ENCODE measurements at places on chromosomes 6 and 20.

- DNase-seq: no peak
These were observed 319.1 kb downstream of the TFAP2B start for GRCh38 chr6:51137777-51138176.

- no peak for DNase-seq
These were observed 13.7 kb downstream of the PNLDC1 start for GRCh38 chr6:159813781-159814180.

- no peak for DNase-seq
These were observed 3.3 kb upstream of the RSPO3 start for GRCh38 chr6:127115084-127115655.

DNA sequence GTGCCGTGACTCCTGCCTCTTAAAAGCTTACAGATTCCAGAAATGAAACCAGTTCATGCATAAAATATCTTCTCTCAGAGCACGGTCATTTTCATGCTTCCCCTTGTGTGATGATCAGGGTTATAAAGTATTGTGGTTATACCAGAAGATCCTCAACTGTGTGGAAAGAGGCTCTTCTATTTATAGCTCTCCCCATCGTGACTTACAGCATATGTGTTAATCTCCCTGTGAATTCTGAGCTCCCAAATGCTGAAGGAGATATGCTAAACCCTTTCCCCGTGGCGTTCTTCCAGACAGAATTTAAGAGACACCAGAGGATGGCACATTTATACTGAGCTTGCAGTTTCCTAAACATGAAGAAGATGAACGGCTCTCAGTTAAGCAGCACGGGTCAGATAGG is 158.8 kb downstream of the CDH26 start:
- no peak for DNase-seq

DNA sequence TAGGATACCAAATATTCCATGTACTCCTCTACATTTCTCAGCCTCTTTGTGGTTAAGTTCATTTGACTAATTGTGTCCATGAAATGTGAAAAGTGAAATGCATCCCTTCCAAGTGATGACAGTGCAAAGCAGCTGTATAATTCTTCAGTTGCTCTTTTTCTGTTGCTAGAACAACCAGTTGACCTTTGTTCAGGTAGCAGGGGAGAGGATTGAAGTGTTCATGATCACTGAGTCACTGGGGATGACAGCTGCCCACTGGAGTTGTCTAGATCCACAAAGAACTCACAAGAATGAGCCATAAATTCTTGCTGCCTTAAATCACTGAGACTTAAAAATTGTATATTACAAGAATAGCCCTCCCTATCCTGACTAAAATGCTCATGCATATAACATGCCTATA is 254.6 kb downstream of the EPHA7 start:
- DNase-seq: no peak

- no peak for DNase-seq
These were observed 729 bp downstream of the SMOC2 start for GRCh38 chr6:168441434-168442391.

GRCh38 chr6:10149603-10150002 is 265.3 kb downstream of the TFAP2A start:
- DNase-seq: no peak

DNA sequence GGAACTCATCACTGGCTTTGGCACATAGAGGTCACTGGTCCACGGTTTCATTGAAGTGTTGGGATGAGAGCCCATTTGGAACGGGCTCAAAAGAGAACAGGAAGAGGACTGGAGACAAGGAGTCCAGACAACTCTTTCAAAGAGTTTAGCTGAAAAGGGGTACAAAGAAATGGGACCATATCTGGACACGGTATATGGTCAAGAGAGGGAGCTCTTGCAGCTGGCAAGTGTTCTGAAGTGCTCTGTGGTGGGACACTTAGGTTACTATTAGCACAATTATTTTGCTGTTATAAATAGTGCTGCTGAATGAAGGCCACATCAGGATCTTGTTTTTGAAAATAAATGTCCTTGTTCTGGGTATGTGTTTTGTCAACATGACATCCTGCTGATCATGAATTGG is 4.6 kb downstream of the SGK2 start:
- DNase-seq: no peak

DNA sequence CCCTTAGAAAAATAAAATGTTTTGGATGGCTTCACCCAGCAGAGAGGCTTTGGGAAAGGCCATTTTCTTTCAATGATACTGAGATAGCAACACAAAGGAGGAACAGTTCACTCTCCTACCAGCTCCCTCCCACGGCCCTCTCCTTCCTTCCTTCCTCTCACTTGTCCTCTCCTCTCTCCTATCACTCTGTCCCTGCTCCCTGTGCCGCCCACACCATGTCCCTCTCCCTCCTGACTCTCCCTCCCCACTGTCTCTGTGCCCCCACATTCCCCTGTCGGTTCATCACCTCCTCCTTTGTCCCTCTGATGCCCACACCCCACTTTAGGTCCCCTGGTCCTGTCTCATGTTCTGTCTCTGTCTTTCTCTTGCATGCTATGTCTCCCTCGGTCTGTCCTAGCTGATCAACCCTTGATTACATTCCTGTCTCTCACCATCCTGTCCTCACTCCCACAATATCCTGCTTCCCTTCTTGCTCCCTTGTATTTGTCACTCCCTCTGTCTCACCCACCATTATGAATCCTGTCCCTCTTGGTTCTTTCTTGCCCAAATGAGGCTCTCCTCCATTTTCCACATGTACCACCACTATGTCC is 30.1 kb downstream of the ELMO2 start:
- no peak for DNase-seq

GRCh38 chr6:81023007-81023582 is 729.4 kb downstream of the TENT5A start:
- no peak for DNase-seq

DNA sequence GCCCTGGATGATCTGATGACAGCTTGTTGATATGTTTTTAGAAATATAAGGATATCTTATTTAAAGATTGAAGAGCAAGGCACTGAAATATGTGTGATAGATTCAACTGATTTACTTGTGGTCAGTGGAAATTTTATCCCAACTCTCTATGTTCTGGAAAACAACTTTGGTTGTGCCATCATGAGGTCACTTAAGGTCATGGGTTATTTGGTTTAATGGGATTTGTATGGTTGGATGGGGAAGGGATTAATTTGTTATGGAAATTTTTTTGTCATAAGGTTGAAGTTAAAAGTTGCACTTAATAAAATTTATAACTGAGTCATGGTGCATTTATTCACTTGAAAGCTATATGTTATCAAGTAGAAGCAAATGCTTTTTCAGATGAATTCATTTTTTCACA is 214.3 kb upstream of the LAMP5 start:
- DNase-seq: no peak

DNA sequence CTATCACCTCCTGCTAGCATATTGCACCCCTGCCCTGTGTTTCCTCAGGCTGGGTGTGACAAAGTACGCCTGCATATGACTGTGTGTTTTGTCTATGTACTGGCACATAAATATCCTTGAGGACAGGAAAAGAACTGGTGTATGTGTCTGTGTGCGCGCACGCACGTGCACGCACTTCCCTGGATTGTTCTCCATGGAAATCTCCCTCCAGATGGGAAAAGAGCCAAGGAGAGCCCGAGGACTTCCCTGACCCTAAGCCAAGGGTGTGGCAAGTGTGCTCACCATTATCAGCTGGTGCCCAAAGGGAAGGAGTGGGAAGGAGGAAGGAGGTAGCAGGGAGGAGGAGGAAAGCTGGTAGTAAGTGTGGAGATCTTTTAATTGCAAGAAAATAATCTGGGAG is 117.6 kb downstream of the HIVEP2 start:
- DNase-seq: no peak

DNA sequence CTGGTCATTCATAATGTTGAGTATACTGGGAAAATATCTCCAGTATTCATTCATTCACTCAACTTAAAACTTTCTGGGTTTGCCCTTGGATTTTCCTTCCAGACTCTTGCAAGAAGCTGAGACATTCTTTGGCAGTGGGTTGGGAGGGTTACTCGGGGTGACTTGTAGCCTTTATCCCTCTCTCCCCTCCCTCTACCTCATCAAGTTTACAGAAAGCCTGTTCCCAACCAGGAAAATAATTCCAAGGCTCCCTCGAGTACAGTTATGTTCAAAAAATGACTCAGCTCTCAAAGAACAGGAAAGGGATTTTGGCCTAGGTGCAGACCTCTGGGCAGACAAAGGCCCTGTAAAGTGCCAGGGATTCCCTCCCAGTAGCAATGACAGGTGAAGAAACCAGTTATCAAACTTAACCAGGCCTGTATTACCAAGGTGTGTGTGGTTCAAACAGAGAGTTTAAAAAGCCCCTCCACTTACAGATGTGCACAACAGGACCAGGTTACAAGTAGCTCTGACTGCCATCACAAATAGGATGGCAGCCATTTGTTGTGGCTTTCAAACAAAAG is 22.2 kb downstream of the FKBP1A start:
- DNase-seq: no peak

DNA sequence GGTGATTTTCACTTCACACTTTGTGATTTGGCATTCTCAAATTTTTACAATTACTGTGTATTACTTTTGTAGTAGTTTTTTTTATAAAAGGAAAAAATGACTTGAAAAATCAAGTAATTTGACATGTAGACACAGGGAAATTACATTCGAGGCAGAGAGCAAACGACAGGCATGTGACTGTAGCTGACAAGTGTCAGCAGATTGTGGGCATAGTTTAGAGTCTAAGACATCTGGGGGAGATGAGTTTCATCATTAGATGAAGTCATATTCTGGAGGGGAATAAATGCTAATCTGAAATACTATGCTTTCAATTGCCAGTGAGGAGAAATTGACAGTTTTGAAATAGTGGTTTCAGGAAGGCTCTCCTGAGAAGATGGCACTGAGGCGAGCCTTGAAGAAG is 126.0 kb downstream of the MTHFD1L start:
- DNase-seq: no peak

- DNase-seq: no peak
These were observed 7.7 kb upstream of the CLIC5 start for GRCh38 chr6:46023216-46023915.

- no peak for DNase-seq
These were observed 142.4 kb downstream of the QRSL1 start for GRCh38 chr6:106771822-106772221.

GRCh38 chr6:88712243-88712936 is 251.0 kb downstream of the RNGTT start:
- no peak for DNase-seq

- no peak for DNase-seq
These were observed 606.0 kb downstream of the DHX35 start for GRCh38 chr20:39568109-39568508.

- DNase-seq: no peak
These were observed 27.1 kb downstream of the PDE10A start for GRCh38 chr6:165635965-165636364.

GRCh38 chr20:17682889-17683198 is 802 bp upstream of the RRBP1 start:
- no peak for DNase-seq

DNA sequence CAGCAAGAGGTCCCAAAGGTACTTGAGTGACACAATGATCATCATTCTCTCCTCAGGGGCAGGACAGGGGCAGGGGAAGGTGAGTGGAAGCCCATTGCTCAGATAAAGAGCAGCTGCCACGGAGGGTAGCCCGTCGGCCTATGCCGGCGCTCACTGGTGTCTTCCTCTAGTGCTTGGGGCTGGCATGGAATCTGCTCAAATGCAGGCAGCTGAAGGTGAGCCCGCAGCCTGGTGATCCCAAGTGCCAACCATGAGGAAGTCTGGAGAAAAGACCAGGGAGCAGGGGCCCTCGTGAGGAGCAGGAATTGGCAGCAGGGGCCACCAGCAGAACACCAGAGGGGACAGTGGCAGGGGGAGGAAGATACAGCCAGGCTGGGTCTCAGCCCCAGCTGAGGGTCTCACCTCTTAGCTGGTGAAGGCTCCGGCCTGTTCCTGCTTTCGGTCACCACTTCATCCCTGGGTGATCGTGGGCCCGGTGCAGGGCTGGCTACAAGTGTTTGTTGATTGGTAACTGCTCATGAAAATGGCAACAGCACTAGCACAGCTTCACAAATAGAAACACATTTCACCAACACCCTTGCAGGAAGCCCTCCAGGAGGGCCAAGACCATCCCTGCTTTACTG is 24.7 kb downstream of the RBCK1 start:
- DNase-seq: no peak
